Fibroblast of skin of right quadriceps (primary cell): ENCODE measurements at places on chromosomes 1 and 21.

DNA sequence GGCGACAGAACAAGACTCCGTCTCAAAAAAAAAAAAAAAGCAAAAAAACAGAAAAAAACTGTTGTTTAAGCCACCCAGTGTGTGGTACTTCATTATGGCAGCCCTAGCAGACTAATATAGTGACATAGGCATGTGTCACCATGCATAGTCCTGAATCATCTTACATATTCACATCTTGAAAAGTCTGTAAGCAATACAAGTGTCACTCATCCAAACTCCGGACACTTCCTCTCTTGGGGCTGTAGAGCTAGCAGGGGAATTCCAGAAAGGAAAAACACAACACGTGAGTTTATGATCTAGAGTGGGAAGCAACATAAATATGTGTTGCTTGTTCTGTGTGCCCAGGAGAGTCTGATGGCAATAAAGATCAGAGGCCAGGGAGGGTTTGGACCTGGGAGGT is 81.6 kb upstream of the KCNE2 start:
- peak; percentile 32 for DNase-seq

DNA sequence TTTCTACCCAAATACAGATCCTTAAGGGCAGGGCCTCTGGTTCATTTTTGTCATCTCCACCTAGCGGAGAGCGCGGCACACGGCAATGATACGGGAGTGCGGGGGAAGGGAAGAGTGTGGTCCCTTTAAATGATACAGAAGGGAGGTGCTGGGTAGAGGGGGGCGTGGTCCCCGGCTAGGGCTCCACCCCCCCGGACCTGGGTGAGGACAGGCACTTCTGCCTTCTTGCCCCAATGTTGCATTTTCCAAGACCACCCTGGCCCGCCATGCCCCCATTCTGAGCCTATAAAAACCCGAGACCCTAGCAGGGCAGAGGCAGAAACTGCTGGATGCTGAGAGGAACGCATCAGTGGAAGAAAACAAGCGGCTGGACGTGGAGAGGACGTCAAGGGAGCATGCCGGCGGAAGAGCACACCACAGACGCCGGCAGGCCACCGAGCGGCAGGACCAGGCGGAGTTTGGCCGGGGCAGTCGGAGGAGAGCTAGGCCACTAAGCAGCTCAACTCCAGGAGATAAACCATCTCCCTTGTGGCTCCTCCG is 30.0 kb downstream of the LRRC3 start:
- DNase-seq = peak; percentile 29

DNA sequence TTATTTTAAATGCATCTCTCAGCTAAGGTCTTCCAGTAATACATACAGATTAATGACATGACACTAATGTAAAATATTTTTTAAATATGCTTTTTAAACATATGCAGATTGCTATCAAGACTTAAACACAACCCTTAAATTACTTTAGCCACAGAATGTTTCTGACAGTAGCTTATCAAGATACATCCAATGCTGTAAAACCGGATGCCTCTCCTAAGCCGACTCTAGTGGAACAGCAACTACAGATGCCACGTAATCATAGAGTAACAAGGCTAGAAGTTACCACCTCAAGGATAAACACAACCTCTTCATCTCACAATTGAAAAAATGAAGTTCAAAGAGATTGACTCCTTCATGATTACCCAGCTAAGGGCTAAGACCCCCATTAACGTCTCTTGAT is 68.4 kb downstream of the ZZZ3 start:
- no peak for DNase-seq

- no peak for DNase-seq
Measured at GRCh38 chr1:209395169-209395568, 188.3 kb upstream of the CAMK1G start.

GRCh38 chr1:151311589-151312331 is 15.5 kb downstream of the PI4KB start:
- peak; percentile 99 for DNase-seq

DNA sequence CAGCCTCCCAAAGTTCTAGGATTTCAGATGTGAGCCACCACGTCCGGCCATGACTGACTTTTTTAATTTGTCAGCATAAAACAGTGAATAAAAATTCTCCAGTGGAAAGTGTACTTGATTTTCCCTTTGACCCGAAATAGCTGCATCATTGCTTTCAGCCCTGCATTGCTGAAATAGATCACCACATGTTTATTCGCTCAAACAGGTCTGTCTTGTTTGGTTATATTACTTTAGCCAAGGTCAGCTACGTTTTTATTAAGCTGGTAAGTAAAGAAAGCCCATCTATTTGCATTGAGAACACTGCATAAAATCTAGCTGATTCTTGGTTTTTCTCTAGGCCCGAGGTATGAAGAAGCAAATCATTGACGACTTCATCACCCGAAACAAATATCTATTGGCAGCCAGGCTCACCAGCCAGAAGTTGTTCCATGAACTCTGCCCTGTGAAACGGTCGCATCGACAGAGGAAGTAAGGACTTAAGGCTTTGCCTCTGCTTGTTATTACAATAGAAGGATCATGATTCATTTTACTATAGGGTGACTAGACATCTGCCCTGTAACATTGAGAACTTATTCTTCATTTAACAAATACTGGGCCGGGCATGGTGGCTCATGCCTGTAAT is 25.6 kb downstream of the AGMAT start:
- no peak for DNase-seq

GRCh38 chr1:57839067-57839466 is 415.2 kb upstream of the DAB1 start:
- DNase-seq = peak; percentile 45

DNA sequence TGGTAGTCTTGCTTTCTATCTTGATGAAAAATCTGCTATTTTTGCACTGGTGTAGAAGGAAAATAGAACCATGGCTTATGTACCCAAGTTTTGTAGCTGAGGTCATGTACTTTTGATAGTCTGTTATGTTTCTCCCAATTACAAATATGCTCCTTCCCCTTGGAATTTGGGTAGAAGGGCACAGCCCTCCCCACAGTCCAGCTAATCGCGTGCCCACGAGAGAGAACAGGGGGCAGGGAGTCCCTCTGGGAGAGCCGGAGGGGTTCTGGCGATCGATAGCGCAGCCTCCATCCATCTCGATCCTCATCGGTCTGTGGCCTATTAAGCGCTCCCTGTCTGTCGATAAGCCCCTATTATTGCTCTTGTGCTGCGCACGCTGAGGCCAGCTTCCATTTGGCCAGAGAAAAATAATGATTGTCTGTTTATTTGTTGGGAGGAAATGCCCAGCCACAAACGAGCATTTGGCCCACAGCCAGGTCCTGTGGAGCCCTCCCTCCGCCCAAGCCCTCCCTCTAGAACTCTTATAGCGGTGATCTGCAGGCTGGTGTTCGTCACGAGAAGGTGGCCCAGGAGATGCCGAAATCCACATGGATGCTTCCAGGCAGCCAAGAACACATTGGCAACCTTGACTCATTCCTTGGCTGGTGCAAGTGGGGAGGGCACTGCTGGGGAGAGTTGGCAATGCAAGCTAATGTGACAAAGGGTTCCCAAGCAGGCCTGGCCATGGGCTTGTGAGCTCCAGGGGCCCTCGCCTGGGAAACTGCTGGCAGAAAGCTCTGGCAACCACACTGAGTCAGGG is 134.7 kb upstream of the TNR start:
- DNase-seq = no peak

GRCh38 chr1:28914228-28915030 is at the start of gene EPB41:
TSS of gene EPB41 (plus strand) at chr1:28914569. CDS start at chr1:28987438, 72,869 bp downstream.
- DNase-seq = peak; percentile 96

DNA sequence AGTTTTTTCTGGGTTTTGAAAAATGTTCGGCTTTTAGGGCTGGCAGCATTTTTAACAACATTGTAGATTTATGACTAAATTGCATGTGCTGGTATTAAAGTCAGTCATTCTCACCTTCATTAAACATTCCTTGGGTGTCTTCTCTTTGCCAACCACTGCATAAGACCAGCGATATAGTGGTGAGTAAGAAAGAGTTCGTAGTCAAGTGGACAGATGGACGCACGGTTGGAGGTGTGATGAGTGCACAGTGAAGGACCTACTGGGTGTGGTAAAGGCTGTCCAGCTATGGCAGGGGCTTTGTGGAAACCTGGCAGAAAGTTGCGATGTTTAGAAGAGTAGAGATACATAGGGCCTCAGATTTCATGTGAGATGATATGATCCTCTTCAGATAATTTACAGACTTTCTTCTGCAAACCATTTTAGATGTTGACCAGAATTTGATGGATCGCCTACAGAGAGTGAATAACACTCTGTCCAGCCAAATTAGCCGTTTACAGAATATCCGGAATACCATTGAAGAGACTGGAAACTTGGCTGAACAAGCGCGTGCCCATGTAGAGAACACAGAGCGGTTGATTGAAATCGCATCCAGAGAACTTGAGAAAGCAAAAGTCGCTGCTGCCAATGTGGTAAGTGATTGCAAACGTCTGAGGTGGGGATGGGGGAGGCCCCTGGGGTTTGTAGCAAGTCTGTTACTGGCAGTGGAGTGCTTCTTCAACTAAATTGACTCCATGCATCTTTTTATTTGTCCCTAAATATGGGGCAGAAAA is 56.0 kb upstream of the LAMC2 start:
- no peak for DNase-seq
